Stimulated activated CD4-positive, alpha-beta T cell treated with anti-CD3 and anti-CD28 coated beads, Interleukin-4, amount 100 ng/mL, for 4 hours (primary cell): ENCODE measurements at places on chromosomes 6 and 20.

- no peak for DNase-seq
These were observed 57.2 kb downstream of the RIOK1 start for GRCh38 chr6:7446619-7447325.

DNA sequence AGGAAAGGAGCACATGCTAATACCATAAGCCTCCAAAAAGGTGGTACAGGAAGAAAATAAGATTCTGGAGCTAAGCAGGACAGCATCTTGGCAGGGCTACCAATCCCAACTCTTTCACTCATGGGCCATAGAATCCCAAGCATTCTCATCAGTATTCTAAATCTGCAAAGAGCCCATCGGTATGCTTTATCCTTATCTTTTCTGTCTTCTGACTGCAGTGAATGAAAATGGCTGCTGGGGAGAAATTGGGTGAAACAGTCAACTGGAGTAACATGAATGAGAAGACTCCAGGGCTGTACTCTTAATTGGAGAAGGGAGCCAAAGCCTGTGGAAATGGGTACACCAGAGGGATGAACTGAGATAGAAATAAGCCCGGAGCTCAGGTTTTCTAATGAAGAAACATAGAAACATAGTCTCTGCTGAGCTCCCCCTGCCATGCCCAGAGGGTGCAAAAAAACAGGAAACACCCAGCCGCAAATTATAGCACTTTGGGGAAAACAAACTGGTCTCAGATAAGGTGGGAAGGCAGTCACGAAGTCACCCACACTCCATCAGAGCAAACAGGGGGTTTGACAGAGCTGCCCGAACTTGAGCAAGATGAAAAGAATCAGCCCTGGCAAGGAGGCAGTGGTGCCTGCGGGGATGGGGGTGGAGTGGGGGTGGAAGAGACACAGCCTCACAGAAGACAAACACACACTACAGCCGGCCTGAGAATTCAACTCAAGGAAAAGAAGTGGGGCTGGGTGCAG is 35.4 kb upstream of the E2F3 start:
- DNase-seq = peak; percentile 8

DNA sequence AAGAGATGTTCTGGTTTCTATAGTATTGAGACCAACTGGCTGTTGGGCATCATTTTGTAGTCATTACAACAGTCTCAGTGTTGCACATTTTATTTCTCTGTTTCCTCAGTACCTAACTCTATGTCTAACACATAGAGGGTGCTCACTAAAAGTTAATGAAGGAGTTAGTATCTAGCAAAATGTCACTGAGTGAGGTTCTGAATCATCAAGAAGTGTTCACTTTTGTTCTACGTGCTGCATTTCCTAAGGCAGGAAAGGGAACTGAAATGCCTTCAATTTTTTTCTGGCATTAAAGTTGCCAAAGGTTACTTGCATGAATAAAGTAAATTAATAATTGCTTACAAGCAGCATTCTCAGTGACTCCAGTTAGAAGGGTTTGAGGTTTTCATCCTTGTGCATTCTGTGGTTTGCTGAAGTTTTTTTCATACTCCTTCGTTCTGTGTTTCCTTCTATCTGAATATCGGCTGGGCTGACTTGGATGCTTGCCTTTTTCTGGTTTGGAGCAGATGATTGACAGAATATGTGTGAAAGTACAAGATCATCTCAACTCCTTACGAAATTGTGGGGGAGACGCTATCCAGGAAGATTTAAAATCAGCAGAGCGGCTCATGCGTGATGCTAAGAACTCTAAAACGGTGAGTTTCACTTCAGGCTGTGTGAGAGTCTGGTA is 114.5 kb upstream of the SCGN start:
- DNase-seq = no peak

DNA sequence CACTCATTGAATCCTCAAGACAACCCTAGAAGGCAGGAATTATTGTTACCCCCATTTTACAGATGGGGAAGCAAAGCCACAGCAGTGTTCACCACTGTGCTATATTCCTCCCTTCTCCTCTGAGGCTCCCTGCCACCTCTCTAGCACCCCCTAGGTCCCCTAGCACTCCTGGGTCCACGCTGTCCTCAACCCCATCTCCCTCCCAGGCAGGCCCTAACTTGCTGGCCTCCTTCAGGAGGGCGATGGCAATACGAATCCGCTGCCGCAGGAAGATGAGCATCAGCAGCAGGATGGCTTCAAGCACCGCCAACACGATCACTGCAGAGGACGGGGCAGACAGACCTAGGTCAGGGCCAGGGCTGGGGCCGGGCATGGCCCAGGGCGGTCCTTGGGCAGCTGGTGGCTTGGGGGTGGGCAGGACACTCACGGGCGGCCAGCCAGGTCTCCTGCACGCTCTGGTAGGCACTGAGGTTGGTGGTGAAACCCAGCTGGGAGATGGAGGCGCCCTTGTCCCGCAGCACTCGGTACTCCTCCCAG is 7.8 kb upstream of the NEU1 start:
- DNase-seq = no peak

- DNase-seq = no peak
These were observed 72.3 kb upstream of the SMLR1 start for GRCh38 chr6:130754786-130755367.

DNA sequence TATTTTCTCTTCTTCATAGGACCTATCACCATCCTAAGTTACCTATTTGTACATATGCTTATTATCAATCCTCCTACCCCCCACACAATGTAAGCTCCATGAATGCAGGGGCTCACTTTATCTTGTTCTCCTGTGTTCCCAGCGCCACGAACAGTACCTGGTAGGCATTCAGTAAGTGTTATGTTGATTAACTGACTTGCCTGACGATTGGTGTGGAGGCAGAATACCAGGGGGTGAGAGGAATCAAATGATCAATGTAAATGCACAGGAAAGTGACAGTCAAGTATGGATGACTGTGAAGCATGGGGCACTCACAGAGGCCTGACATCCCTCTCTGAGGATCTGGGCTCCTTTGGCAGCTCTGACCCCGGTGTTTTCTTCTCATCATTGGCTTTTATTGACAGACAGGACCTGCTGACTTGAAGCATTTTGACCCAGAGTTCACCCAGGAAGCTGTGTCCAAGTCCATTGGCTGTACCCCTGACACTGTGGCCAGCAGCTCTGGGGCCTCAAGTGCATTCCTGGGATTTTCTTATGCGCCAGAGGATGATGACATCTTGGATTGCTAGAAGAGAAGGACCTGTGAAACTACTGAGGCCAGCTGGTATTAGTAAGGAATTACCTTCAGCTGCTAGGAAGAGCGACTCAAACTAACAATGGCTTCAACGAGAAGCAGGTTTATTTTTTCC is 6.1 kb upstream of the IFT52 start:
- no peak for DNase-seq

GRCh38 chr20:4153661-4154238 is 138.4 kb upstream of the RNF24 start:
- no peak for DNase-seq

DNA sequence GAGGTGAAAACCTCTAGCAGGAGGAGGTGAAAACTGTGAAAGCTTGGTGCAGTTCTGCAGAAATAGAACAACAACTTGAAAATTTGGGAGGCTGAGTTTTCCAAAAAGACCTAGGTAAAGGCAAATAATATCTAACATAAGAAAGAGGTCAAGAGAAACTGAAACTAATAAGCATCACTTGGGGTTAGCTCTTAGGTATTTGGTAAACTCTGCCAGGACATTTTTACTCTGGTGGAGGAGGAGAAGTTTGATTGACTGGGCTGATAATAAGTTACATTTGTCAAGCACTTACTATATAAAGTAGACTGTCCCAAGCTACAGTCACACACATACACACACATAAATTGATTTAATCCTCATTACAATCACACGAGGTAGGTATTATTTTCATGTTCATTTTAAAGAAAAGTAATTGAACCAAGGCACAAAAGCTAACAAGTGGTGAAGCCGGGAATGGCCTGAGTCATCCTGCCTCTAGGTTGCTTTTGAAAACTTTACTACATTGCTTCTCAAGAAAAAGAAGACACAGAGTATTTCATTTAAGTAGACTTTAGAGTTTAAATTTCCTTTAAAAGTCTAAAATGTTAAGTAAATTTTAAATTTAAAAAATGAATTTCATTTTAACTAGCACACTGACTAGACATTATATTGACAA is 275.5 kb downstream of the PTPRK start:
- no peak for DNase-seq

GRCh38 chr6:89492025-89492640 is 59.2 kb downstream of the ANKRD6 start:
- no peak for DNase-seq

GRCh38 chr20:23165307-23165750 is 79.2 kb upstream of the CD93 start:
- no peak for DNase-seq

DNA sequence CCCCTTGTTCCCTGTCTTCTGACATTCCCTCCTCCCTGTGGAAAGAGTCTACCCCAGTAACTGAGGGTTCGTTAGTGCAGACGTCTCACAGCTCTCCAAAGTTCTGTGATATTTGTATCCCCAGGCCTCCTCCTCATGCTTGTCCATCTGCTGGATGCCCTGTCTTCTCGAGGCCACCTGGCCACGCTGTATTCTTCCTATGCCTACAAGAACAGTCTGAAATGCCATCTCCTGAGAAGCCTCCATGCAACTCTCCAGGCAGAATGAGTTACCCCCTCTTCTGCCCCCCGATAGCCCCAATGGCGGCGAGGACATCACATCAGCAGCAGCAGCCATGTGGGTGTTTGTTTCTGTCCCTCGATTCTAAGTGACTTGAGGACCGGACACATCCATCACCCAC is 9.3 kb downstream of the ULBP2 start:
- DNase-seq = no peak

- DNase-seq = no peak
These were observed 166.5 kb upstream of the MYLIP start for GRCh38 chr6:15962449-15962764.

DNA sequence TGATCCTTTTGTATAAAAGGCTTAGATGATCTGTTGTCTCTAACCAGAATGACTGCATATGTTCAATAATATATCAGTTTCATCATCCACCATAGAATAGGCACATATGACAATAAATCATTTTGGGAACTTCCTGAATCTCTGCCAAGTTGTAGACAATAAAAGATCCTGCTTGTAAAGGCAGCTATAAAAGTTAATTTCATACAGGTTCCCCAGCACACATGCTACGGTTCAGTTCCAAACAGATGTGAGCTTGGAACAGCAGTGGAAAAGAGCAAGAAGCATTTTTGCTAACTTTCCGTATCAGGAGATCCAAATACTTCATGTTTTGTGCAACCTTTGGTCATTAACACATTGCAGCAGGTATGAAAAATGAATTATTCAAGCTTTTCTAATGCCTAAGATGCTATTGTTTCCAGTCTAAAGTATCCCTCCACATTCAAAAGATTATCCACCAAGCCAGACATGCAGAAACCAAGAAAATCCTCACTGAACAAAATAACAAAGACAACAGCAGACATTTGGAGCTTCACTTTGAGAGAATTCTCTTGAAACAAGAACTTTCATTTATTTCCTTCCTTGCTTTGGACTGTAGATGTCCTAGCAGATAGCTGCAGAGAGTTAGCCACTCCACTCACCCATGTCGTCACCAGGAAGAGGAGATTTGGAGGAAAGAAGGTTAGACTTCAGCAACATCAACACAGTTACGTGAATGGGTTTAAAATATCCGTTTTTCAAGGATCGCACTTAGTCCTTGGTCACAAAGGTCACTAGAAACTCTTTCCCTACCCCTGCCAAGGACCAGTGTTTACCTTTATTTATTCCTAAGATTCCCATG is 453.5 kb upstream of the JARID2 start:
- DNase-seq = no peak

GRCh38 chr6:79111549-79111948 is 33.5 kb upstream of the PHIP start:
- no peak for DNase-seq

- DNase-seq = no peak
These were observed 30.6 kb upstream of the QKI start for GRCh38 chr6:163383912-163384311.

- no peak for DNase-seq
These were observed 280.6 kb downstream of the SLC35F1 start for GRCh38 chr6:118187568-118188164.

GRCh38 chr20:39222101-39222500 is 260.0 kb downstream of the DHX35 start:
- no peak for DNase-seq

DNA sequence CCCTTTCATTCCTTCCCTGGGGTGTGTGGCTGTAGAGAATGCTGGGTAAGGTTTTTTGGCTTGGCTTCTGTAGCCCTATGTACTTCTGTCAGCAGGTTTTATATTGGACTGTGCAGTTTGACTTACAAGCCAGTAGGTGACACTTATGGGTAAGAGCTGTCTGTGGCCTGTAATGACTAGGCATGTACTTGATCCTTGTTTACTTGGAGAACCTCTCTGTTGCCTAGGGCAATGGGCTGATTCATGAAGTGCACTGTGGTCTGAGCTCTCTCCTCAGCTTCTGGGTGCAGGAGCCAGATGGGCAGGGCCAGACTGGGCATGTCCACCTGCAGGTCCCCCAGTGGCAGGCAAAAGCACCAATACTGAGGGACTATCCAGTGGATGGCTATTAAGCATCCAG is 544.6 kb downstream of the ADGRB3 start:
- no peak for DNase-seq

DNA sequence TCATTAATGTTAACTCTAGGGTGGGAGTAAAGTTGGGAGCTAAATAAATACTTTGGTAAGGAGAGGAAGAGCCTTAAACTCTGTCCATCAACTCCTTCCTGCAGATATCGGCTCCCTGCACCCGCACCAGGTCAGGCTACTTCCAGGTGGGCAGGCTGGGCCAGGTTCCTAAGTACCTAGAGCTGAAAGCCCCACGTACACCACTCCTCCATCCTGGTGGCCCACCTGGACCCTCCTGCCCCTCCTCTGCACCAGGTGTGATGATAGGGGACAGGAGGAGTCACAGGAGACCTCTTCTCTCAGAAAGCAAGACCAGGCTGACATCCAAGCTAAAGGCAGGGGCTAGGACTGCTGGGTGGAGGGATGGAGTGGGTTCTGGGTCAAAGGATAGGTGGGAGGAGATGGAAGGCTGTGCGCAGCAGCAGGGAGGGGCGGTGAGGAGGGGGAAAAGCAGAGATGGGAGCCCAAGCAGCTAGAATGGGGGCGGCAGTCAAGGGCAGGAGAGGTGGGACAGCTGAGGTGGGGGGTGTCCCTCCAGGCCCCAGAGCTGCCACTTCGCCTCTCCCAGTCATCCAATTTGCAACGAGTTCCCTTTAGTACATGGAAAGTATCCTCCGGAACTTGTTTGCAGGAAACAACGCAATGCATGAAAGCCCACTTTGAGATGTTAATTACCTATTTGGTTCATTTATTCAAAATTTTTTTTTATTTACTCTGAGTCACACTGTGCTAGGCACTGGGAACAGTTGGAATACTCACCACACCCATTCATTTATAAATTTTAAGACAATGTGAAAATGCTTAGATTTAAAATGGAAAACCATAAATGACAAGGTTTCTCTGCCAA is 15.2 kb upstream of the TOX2 start:
- DNase-seq = no peak

GRCh38 chr20:7161690-7162089 is 394.2 kb downstream of the BMP2 start:
- no peak for DNase-seq

- DNase-seq = no peak
These were observed 130.0 kb upstream of the BMP5 start for GRCh38 chr6:56005426-56005825.
